ENCODE measurements at places on chromosomes 16 and 17. TPM values are rescaled to one million over a fixed set of nuclear protein-coding genes. Genes with fewer than 3 reads are reported as not detected.
A peak's percentile ranks its signal among the peaks of the same experiment; 100 is the strongest.

- DNase-seq, result no peak
These were observed 10.9 kb downstream of the ARHGEF15 start for GRCh38 chr17:8320990-8321389.

GRCh38 chr17:41433586-41433985, 7.2 kb downstream of the KRT38 start:
- DNase-seq, result no peak

GRCh38 chr17:17812211-17813054, 24.4 kb downstream of the SREBF1 start:
- peak; percentile 64 for DNase-seq

The KCNJ12 gene
- polyA plus RNA-seq, result not detected

DNA sequence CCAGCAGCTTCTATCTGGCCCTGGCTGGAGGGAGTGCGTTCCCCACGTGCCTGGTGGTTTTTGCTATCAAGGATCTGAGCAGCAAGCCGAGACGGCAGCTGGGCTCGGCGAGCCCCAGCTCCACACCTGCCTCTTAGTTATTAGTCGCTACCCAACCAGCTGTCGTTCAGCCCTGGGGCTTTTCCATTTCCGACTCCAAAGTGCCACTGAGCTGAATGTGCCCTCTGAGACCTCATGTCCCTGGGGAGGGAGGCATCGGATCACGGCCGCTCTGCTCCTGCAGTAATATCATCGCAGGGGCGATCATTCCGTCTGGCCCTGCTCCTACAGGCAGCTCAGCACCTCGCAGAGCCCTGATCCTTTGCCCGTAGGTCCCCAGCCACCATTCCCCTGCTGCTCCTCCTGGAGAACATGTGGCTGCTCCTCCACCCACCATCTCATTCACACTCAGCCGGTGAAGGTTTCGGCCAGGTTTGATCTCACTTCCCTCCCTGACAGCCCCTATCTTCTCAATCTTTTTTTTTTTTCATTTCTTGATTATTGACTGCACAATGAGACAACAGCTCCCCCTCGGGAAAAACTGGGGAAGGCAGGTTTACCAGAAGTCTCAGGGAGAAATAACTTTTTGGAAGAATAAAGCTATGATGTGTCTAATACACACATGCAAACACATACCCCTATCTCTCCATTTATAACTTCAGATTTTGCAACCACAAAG, 86.7 kb downstream of the ZFHX3 start:
- no peak for DNase-seq

GRCh38 chr17:75776386-75777295, 8.0 kb upstream of the UNK start:
- DNase-seq, result peak; percentile 22

- no peak for DNase-seq
These were observed 25.1 kb downstream of the CD300LG start for GRCh38 chr17:43871946-43872690.

- no peak for DNase-seq
These were observed 1.2 kb upstream of the CBLN1 start for GRCh38 chr16:49282690-49283375.

GRCh38 chr17:7882068-7882467, 6.5 kb upstream of the CHD3 start:
- no peak for DNase-seq

- DNase-seq, result no peak
These were observed 44.5 kb upstream of the INTS2 start for GRCh38 chr17:61972311-61972710.

DNA sequence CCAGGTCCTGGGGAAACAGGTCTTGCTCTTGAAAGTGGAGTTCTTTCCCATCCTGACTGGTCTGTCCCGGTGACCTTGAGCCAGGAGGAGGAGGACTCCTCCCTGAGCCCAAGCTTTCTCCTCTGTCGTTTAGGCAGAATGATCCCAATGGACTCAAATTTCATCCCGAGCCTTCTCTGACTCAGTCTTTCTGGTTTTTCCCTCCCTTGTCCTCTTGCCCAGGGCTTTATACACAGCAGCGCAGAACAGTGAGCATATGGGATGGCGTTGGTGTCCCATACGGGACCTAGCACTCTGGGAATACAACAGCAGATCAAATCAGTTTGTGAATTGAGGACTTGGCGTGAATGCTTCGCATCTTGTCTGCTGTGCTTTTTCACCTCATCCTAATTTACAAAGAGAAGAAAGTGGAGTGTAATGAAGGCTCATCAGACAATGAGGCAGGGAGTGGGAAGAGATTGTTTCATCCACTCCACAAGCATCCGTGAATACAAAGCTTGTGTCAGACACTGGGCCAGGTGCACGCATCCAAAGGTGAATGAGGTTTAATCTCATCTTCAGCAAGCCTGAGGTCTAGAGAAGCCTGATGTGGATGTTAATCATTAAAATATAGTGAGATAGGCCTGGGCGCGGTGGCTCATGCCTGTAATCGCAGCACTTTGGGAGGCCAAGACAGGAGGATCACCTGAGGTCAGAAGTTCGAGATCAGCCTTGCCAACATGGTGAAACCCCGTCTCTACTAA, 1.1 kb upstream of the XYLT1 start:
- no peak for DNase-seq

DNA sequence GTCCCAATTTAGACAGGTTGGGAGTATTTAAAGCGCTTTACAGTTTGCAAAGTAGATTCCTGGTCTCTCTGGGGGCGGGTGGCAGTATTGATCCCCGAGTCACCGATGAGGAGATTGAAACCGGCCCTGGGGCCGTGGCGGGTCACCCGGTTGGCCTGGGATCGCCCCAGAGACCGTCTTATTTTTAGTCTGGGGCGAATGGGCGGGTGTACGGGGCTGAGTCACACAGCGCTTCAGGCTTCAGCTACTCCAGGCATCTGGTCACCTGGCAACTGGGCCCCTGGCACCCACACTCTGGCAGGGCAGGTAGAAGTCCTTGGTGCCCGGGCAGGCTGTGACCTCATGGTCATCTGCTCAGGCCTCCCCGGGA, 669 bp downstream of the MIEF2 start:
- no peak for DNase-seq

DNA sequence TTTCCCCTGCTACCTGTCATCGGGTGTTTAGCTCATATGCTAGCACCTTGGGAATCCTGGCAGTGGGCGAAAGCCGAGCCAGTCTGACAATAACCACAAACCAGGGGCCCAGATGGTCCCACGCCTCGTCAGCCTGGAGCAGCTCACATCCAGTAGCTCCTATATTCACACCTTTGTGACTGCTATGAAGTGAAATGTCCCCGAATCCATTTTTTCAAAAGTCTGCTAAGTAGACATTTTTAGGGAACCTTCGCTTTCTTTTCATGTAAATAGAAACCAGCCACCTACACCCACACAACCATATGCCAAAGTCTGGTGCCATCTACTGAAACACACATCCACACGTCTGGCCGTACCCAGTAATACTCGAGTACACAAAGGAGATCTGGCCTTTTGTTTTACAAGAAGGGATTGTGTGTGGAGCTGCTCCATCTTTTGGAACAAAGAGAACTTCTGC, 176.8 kb downstream of the SLC39A11 start:
- DNase-seq, result no peak

DNA sequence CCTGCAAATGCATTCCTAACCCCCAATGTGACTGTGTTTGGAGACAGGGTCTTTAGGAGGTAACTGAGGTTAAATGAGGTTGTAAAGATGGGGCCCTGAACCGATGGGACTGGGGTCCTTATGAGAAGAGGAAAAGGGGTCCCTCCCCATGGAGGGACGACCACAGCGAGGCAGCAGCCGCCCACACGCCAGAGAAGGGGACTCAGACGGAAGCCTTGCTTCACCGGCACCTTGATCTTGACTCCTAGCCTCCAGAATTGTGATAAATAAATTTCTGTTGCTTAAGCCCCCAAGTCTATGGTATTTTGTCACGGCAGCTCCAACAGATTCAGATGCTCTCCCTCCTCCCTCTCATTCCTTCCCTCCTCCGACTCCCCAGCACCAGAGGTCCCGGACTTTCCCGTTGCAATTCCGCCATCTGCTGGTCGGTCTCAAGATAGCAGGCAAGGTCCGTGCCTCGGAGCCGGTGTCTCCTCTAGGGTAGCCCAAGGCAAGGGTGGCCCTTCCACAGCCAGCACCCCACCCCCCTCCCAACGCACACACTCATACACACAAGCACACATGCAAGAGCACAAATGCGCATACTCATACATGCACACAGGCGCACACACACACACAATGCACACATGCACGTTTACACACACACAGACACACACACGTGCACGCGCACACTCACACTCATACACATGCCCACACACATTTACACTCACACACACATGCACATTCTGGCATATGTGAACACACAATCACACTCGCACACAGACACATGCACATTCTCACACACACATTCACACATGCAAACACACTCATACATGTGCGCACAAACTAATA, 23.1 kb upstream of the C16orf78 start:
- DNase-seq, result no peak

DNA sequence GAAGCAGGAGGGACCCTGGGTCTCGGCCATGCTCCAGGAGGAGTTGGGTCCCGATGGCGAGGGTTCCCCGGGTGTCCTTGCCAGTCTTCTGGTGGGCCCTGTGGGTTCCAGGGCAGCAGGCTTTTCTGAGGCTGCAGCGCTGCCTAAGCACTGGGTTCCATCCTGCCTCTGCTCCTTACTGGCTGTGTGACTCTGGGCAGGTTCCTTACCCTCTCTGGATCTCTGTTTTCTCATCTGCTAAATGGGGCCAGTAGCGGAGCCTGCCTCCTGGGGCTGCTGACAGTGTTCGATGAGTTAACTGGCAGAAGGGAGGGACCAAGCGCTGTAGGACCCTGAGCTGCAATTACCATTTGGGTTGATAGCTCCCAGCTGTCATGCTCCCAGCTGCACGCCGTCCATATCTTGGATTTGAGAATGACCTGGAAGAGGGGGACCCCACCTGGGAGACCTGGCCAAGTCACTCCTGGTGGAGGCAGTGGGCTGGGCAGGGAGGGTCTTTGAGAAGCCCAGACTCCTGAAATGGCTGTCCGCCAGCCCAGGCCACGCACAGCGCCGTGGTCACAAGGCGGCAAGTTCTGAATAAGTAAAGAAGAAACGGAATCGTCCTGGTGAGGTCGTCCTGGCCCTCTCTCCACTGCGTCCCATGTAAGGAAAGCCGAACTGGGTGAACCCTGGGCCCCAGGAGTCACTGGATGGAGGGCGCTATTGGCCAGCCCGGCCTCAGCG, 47.2 kb upstream of the GSE1 start:
- no peak for DNase-seq

The SPATA22 gene
- polyA plus RNA-seq, result not detected

DNA sequence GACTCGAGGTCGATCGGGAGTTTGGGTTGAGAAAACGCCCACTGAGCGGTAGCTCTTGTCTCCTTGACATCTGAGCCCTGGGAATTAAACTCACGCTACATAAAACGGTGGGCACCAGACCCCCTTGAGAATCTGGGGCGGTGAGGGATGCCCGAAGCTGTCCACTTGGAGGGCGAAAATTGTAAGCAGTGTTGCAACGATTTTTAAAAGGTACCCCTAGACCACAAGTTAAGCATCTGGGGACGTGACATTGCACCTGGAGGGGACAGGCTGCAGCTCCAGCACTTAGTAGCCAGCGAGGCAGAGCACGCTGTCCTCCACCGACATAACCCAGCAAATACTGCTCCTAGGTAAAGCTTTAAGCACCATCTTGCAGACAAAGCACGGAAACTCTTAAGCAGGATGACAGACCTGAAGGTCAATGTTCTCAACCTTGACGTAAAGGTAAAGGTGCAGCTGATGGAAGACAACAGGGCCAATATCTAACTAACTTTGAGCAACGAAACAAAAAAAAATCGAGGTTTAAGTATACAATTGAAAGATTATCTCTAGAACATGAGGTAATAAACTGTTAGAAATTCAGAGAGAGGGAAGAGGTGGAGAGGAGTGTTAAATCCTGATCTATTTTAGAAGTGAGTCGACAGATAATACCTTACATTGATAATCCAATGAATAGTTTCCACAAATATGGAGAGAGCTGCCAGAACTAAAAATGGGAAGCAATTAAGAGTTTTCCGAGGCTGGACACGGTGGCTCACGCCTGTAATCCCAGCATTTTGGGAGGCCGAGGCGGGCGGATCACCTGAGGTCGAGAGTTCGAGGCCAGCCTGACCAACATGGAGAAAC, 921 bp upstream of the CDR2 start:
- peak; percentile 7 for DNase-seq

The UNK gene
- 48.4 TPM for polyA plus RNA-seq

DNA sequence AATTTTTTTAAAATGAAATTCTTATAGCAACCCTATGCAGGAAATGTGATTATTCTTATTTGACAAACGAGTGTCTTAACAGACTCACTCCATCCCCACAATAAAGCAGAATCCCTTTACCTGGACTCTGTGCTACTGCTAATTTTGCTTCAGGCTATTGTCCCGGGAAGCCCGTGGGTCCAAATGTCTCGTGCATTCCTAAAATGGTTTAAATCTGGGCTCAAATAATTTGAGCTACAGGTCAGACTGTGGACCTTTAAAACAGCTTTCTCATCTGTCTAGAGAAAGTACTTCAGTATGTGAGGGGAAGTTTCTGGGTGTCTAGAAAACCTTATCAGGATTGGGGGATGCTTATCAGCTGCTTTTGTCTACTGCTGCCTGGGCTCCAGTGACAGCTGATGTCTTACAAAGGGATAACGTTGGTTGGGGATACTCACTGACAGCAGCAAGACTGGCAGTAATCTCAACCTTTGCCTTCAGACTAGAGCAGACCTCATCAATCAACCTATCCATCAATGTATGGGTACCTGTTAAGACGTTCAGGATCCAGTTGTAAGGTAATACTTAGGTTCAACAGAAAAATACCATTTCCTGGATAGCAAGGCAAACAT, 197.9 kb upstream of the CDH11 start:
- DNase-seq, result no peak

- DNase-seq, result no peak
These were observed 27.1 kb downstream of the MMD start for GRCh38 chr17:55394357-55395021.

DNA sequence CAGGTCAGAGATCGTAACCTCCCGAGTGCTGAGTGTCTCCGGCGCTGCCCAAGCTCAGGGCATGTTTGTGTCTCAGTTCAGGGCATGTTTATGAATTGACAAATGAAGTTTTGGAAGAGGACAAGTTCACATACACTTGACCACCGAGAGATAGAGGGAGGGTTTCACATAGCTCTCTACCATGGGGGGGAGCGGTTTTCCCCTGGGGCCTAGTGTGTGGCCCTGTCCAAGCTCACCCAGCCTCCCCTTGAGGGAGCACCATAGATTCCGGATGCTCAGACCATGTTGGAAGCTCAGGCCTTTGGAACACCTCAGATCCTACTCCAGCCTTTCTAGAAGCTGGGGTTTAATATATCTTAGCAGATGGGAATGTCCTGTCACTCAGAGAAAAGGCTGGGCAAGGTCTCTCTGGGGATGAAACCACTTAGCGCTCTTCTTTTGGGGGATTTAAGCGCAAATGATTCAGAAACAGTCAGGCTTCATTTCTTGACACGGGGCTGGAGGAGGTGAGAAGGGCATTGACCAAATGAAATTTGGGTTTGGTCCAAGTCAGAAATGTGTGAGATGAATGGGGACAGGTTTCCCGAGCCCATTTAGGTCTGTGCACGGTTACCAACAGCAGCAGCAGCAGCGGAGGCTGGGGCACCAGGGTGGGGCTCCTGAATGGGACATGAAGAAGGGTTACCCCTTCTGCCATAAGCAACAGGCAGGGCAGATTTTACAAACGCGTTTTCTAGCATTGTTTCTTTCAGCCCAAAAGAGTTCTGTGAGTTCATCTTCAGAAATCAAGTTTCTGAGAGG, 96.6 kb downstream of the METRNL start:
- DNase-seq, result no peak
